Stimulated activated CD4-positive, alpha-beta T cell treated with anti-CD3 and anti-CD28 coated beads, Interleukin-4, amount 100 ng/mL, for 4 hours (primary cell): ENCODE measurements at places on chromosomes 1 and 21.
A peak's percentile ranks its signal among the peaks of the same experiment; 100 is the strongest.

DNA sequence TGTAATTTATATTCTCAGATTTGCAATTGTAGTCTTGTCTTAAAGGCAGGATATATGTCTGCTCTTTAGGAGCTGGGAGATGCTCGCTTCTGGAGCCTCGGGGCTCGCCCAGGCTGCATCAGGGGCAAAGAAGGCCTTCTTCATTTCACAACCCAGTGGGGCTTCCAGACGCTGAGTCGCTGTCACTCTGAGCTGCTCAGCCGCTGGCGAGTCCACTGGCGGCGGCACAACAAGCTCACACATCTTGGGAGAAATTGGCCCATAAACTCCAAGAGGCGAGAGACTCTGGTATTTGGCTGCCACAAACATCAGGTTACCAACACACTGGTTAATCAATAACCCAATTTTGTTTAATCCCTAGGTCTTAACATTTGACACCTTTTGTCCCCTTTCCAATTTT, 216.6 kb downstream of the ATG4C start:
- no peak for DNase-seq

DNA sequence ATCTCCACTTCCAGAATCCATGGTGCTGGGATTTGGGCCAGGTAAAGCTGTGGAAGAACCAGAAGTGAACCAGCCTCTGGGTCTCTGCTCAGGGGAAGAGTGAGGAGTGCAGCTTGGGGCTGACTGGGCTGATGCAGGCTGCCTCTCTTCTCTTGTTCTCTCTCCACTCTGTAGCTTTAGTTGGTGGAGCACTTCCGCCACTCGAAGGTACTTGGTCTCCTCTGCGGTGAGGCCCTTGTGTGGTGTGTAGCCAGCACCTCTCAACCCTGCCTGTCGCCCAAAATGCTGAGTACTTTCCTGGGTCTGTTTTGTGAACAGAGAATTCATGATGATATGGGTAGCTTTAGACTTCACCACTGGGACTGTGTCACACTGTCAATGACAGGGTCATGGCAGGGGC, 63.2 kb downstream of the URB2 start:
- no peak for DNase-seq

DNA sequence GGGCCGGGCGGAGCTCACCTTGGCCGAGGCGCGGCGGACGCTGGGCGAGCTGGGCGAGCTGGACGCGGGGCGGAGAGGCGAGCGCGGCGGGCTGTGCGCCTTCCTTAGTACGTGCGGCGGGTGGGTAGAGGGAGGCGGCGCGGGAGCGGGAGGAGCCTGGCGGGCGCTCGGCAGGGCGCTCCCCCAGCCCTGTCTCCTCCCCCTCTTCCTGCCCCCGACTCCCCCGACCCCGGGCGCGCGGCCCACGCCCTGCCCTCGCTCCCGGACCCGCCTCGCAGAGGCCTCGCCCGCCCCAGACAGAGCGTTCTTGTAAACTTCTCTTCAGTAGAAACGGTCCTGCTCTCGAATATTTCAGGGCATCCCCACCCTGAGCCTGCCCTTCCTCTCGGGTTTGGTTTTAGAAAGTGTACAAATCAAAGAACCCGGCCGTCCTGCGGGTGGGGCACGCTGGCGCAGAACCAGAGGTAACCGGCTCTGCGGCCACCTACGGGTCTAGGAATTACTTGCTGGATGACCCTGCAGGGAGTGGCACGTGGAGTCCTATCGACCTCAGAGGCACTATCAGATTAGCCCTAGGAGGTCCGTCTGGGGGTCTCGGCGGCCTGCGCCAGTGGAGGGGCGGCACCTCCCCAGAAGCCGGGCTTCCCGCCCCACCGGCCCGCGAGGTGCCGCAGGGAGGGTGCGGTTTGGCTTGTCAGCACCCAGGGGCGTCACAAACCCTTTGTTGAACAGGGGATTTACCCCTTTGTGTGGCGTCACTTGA, at the start of gene S100A10:
Gene S100A10 (minus strand): TSS at position 126 of the 763 bp plus-strand sequence. CDS start 7,629 bp downstream, outside the sequence.
- DNase-seq, result peak; percentile 66

- no peak for DNase-seq
These were observed 32.9 kb upstream of the IFNGR2 start for GRCh38 chr21:33370305-33370704.

DNA sequence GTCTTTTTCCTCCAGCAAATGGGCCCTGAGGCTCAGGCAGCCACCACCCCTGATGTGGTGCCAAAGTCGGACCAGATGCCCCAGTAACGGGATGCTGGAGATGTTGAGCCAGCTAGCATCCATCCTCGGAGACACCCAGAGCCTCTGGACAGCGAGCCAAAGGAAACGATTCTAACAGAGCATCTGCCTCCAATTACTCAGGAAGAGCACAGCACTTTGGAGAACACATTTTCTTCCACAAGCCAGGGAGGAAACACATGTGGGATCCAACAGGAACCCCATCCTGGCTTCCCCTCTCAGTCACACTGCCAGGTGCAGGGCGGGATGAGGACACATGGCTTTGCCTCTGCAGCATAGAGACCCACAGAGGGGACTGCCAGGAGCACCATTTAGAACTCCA, 44.9 kb downstream of the C1orf198 start:
- no peak for DNase-seq

- no peak for DNase-seq
These were observed 111.7 kb upstream of the IRF2BP2 start for GRCh38 chr1:234721476-234722269.

- no peak for DNase-seq
These were observed 8.6 kb downstream of the AIM2 start for GRCh38 chr1:159067699-159068621.
